IMR-90 (cell line): ENCODE measurements at places on chromosomes 16 and 17. TPM values are rescaled to one million over a fixed set of nuclear protein-coding genes. Genes with fewer than 3 reads are reported as not detected.

Gene SERPINF2
- not detected in 2 replicates for polyA plus RNA-seq

Gene CDRT4
- polyA plus RNA-seq = 2.7 and 3.7 TPM in 2 replicates

Gene KRTAP9-4
- not detected in 2 replicates for polyA plus RNA-seq

Gene ABCA9
- not detected in 2 replicates for polyA plus RNA-seq

Gene NEUROD2
- polyA plus RNA-seq = not detected in 2 replicates
